ENCODE measurements at places on chromosomes 12 and 14.

GRCh38 chr12:62347922-62348650 lies 87.9 kb downstream of the USP15 start:
- no peak for DNase-seq

DNA sequence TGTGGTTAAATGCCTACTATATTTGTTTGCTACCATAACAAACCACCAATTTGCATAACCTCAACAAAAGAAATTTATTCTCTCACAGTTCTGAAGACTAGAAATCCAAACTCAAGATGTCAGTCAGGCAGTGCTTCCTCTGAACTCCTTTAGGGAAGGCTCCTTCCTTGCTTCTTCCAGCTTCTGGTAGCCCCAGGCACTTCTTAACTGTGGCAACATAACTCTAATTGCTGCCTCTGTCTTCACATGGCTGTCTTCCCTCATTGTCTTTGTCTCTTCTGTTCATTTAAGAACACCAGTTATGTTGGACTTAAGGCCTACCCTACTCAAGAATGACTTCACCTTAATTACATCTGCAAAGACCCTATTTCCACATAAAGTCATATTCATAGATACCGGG lies 206.9 kb downstream of the SYT1 start:
- DNase-seq: no peak

- no peak for DNase-seq
Observed at GRCh38 chr14:46259536-46259935, 392.0 kb downstream of the RPL10L start.

- no peak for DNase-seq
Observed at GRCh38 chr12:47574252-47575021, 131.4 kb downstream of the RPAP3 start.

DNA sequence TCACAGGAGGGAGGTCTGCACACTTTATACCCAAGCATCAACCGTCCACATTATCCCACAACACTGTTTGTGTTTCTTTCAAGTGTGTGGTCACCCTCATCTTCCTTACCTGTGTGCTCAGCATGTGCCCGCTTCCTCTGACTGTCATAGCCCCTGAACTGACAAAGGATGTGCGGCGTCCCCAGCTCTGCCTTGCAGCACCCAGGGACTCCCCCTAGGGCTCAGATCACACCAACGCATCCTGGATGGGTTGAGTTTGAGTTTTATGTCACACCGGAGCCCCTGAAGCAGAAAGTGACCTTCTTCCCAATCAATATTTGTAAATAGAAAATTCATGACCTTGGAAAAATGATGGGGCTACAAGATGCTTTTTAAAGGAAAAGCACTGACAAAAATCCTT lies 770.7 kb upstream of the TMEM132C start:
- DNase-seq: no peak

DNA sequence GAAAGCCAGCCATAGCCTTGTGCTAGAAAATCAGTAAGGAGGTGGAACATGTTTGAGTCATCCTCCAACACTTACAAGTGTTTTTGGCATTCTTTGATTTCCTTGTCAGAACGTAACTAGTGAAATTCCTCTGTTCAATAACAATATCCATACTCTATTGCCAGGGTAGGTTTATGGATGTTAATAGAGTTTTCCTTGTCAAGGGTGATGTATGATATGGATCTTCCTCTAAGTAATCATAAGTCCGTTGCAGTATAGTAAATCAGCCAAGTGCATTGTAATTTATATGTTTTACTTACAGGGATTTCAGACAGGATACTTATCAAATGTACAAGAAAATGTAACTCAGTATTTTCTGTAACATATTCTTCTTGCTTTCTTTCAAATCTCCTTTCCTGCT lies 19.4 kb downstream of the NAV3 start:
- no peak for DNase-seq

DNA sequence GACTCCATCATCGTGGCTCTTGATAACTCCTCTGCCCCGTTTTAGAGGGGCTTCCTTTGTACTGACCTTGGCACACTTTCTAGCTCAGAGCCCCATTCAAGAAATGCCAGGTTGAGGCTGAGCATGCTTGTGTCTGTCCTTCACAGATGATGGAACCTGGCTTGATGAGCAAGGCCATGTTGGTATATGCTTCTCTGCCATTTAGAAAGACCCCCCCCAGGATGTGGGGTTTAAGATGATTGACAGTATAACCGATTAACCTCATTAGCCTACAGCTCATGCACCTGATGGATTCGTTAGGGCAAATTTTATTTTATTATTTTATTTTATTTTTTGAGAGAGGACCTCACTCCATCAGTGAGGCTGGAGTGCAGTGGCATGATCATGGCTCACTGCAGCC lies 21.0 kb downstream of the BATF start:
- no peak for DNase-seq

- DNase-seq: no peak
Observed at GRCh38 chr12:40561395-40561966, 130.8 kb upstream of the CNTN1 start.

DNA sequence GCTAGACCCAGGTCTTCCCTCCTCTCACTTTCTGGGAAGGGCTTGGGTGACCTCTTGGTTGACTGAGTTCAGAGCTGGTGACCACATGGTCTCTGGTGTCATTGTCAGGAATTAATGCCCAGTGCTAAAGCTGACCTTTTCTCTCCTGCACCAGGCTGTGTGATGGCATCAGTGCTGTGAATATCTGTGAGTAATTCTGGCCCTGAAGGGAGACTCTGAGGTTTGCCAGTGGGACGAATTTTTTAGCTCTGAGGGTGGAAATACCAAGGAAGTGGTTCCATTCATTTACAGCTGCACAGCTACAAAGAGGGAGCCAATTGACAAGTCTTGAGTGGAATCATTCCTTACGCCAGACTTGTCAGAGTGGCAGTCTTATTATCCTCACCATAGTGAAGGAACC lies 6.2 kb upstream of the KRT86 start:
- DNase-seq: no peak

GRCh38 chr14:61152851-61153364 lies 128.2 kb downstream of the TMEM30B start:
- no peak for DNase-seq

GRCh38 chr14:90693413-90693812 lies 122.8 kb downstream of the TTC7B start:
- no peak for DNase-seq

DNA sequence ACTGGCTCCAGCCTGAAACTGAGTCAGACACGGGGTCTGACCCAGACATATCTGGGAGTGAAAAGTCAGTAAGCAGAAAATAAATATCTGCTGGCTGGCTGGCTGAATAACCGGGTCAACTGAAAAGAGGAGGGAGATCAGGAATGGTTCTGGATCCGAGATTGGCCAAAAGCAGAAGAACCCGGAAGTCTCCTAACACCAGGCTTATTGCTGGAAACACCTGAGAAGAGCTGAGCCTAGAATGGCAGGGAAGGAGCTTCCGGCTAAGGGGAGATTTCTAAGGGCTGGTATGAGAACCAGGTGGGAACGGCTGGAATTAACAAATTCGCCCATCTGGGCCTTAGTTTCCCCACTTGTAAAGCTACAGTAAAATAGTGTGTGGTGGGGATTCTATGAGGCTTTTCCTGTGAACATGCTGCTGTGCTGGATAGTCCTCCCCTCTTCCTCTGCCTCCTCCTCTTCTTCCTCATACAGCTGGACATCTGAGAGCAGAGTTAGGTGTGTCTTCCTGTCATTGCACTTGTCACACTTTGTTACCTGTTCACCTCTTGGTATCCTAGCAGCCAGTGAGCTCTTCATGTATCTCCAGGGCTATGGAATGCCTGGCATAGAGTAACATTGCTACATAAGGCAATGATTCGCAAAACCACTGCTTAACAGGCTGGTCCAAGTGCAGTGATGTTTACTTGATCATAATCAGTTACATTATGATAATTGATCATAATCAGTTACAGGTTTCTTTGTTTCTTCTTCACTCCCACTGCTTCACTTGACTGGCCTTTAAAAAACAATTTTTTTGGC lies 2.0 kb upstream of the SHMT2 start:
- DNase-seq: no peak

DNA sequence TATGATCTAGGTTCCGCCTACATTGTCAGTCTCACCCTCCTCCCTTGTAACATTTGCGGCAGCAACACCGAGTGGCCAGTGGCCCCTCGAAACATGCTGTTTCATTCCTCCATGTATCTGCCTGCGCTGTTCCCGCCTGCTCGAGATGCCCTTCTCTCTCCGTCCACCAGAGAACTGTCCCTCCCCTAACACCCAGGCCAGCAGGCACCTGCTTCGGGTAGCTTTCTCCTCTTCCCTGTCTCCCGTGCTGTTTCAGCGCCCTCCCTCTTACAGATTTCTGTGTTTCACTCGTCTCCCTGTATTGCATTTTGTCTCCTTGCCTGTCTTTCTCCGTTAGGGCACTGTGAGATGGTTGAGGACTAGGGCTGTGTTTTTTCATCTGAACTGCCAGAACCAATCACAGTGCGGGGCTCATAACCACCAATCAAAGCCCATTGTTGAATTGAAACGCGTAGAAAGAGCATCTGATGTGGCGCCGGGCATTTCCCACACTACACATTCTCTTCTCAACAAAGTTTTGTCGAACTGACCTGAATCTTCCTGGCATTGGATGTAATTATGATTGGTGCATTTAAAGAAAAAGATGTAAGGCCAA lies 40.9 kb upstream of the ELK3 start:
- DNase-seq: no peak

DNA sequence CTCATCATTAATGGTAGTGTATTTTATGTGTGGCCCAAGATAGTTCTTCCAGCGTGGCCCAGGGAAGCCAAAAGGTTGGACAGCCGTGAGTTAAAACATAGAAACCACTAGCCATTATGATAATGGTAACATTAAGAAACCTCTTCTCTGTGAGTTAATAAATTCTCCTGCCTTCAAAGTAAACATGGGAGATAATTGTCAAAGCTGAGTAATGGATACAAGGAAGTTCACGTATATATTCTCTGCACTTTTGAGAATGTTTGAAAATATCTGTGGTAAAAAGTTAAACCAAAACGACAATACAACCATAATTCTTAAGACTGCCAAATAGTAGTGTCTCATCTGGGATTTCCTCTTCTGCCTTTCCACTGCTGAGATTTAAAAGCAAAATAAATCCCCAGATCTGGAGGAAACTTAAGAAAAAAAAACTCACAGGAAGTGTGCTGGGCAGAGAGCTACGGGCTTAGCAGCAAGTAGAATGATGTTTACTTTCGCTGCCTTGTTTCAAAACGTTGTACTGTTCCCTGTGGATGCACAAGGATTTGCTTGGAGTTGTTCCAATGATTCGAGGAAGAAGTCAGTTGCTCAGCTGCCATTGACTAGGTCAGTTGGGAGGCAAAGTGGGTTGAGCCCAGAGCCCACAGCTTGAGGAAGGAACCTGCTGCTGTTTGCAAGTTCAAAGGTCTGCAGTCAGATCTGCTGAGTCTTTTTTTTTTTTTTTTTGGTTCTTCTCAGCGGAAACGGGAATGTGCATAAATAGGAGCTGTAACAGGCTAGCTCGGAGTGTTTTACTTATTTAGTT lies 1.7 kb downstream of the TPCN1 start:
- no peak for DNase-seq

DNA sequence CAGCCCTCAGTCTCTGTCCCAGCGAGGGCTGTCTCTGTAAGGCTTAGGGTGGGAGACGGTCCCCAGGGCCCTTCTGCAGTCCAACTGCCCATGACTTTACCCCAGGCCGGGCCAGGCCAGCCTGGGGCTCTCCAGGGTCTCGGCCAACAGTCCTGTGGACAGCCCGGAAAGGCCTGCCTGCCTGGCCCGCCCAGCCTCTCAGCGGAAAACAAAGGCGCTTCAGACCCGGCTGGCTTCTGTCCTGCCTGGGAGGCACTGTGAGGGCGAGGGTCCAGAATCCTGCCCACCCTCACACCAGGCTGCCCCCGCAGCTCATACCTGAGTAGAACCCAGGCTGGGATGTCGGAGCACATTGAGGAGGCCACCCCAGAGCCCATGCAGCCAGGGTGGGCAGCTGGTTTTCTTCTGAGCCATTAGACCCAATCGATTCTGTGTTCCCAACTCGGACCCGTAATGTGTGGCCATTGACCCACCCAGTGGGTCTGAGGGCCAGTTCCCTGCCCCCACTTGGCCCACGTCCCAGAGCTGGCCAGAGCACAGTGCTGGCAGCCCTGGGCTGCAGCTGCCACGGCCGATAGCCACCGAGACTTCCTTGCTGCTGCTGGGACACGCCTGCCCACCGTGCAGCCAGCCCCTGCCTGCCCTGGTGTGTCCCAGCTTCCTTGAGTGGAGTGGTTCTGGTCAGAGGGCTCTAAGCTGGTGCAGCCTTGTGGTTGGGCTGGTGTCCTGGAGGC lies 1.6 kb downstream of the CRIP2 start:
- DNase-seq: no peak

GRCh38 chr14:69387311-69387710 lies 10.8 kb downstream of the ERH start:
- no peak for DNase-seq

- DNase-seq: no peak
Observed at GRCh38 chr12:115149279-115149678, 465.3 kb upstream of the TBX3 start.

GRCh38 chr12:99035803-99036202 lies 390.7 kb downstream of the APAF1 start:
- no peak for DNase-seq

- DNase-seq: no peak
Observed at GRCh38 chr14:21902561-21903181, 229.1 kb upstream of the OR4E1 start.

GRCh38 chr12:25940886-25941285 lies 17.6 kb upstream of the RASSF8 start:
- DNase-seq: no peak

DNA sequence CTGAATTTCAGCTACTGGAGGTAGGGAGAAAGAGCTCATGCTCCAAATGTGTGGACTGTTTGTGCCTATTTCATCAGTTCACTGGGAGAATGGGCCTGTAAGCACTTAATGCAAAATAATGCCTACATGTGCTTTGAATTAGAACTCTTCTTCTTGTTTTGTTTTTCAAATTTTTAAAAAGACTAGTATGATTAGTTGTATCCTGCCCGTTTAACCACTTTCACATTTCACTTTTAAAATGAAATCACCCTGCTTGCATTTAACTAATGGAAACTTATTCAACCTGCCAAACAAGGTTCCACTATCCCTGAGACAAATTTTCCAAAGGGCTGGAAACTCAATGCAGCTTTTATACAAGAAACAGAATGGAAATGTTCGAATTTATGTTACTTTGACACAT lies 79.7 kb downstream of the SAMD4A start:
- no peak for DNase-seq

GRCh38 chr12:104538891-104539462 lies 82.2 kb downstream of the CHST11 start:
- no peak for DNase-seq

GRCh38 chr12:122166422-122167349 lies 7.3 kb downstream of the IL31 start:
- no peak for DNase-seq

GRCh38 chr12:110932046-110932445 lies 11.7 kb upstream of the MYL2 start:
- no peak for DNase-seq

GRCh38 chr12:28320353-28320752 lies 130.1 kb downstream of the CCDC91 start:
- DNase-seq: no peak

DNA sequence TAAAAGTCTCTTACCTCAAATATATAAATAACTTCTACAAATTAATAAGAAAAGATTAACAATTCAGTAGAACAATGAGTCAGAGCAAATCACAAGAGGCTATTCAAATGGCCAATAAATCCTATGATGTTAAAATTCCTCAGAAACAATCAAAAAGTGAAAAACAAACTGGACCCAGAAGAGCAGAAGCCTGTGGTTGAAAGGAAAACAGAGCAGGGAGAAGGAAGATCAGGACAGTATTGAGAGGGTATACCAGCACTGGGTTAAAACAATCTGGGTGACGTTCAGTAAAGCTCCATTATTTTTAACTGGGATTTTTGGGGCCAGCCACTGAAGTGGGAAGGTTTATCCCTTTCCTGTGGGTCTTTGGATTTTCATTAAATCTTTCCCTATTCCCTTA lies 39.7 kb upstream of the PCED1B start:
- no peak for DNase-seq

GRCh38 chr14:67268426-67269150 lies 27.4 kb downstream of the PALS1 start:
- no peak for DNase-seq
